Adrenal gland (tissue), 19 donors: ENCODE measurements at places on chromosomes 13 and 19. TPM values are rescaled to one million over a fixed set of nuclear protein-coding genes. Genes with fewer than 3 reads are reported as not detected.

ZNF136 gene
- total RNA-seq, result 5.8 TPM

MEIOSIN gene
- not detected for total RNA-seq

KLK4 gene
- 0.28 TPM for total RNA-seq

CEACAM16 gene
- total RNA-seq, result 0.27 TPM

DHDH gene
- not detected for total RNA-seq

SIGLEC10 gene
- 11.3 TPM for total RNA-seq

- H3K4me3 ChIP-seq, result peak overlapping the region; percentile 82
- peaks cover 24% of the 10 kb centered on the region for H3K4me1 ChIP-seq
- DNase-seq, result no peak
These were observed 595 bp downstream of the XAB2 start for GRCh38 chr19:7628589-7629311.

DNA sequence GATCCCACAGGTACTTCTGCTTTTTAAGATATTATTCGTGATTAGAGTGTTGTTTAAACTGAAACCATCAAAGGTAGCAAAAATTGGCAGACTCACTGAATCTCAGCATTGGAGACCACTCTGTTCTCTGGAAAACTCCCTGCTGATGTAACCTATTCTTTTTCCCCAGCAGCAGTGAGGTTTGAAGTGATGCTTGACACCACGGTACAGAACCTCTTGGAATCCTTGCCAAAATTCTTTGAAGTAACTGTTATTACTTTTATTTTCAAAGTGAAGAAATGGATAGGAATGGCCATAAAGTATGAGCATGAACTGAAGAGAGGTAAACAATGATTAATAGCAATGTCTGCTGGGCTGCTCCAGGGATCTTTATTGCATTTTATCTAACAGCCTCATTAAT, 66.4 kb upstream of the KL start:
- no peak overlapping the region for H3K4me3 ChIP-seq
- H3K36me3 ChIP-seq, result no peaks in the 10 kb centered on the region
- no peaks in the 10 kb centered on the region for H3K4me1 ChIP-seq

- peaks cover 24% of the 10 kb centered on the region for H3K4me1 ChIP-seq
- peak overlapping the region; percentile 90 for H3K27ac ChIP-seq
- no peaks in the 10 kb centered on the region for H3K36me3 ChIP-seq
- DNase-seq, result no peak
- H3K27me3 ChIP-seq, result no peaks in the 10 kb centered on the region
These were observed 2.2 kb downstream of the DCUN1D2 start for GRCh38 chr13:113488283-113488682.

DNA sequence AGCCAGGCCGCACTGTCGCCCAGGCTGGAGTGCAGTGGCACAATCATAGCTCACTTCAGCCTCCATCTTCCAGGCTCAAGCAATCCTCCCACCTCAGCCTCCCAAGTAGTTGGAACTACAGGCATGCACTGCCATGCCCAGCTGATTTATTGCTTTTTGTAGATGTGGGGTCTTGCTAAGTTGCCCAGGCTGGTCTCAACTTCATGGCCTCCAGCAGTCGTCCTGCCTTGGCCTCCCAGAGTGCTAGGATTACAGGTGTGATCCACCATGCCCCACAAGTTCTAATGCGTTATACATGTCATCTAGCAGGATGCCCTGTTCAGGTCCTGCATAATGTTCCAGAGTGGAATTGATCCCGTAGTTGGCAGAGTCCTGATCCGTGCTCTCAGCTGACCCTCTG, 4.6 kb downstream of the C19orf53 start:
- no peaks in the 10 kb centered on the region for H3K36me3 ChIP-seq
- no peak overlapping the region for H3K27ac ChIP-seq

DNA sequence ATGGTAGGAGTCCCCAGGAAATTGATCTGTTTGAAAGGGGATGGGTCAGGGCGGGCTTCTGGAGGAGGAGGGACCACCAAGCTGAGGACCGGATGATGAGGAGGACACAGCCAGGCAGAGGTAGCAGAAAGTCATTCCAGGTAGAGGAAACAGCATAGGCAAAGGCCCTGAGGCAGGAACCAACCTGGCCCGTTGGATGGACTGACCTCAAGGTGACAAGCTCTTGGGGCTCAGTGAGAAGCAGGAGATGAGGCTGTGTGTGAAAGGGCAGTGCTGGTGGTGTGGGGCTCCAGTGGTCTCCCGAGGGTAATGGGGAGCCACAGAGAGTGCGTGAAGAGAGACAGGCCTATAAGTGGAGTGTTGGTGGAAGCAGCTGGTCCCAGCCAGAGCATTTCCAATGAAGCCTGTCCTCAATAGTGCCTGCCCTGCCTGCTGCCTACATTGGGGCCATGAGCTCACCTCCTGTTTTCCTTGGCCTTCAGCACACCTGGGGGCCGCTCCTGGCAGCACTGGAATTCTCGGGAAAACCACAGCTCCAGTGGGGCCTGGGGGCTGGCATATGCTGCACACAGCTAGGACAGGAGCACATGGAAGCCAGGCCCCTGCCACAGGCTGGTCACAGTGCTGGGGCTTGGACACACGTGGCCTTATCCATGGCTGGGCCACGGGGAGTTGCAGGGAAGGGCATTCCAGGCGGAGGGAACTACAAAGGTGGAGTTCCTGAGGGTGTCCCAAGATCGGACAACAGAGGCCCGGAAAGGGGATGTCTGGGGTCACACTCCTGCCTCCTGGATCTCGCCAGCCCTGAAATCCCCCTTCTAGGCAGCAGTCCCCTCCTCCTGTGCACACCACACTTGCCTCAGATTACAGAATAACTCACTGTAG, 2.3 kb upstream of the COMP start:
- no peaks in the 10 kb centered on the region for H3K36me3 ChIP-seq
- no peak overlapping the region for H3K4me3 ChIP-seq
- peaks cover 3% of the 10 kb centered on the region for H3K4me1 ChIP-seq
- H3K27ac ChIP-seq, result no peak overlapping the region
- peaks cover 55% of the 10 kb centered on the region for H3K27me3 ChIP-seq

GRCh38 chr13:80814541-80814940, 473.6 kb upstream of the SPRY2 start:
- no peaks in the 10 kb centered on the region for H3K36me3 ChIP-seq
- no peak overlapping the region for H3K4me3 ChIP-seq
- no peak overlapping the region for H3K27ac ChIP-seq
- no peak for DNase-seq
- H3K27me3 ChIP-seq, result no peaks in the 10 kb centered on the region
- H3K4me1 ChIP-seq, result no peaks in the 10 kb centered on the region

- DNase-seq, result peak; percentile 80
- peaks cover 24% of the 10 kb centered on the region for H3K27me3 ChIP-seq
These were observed 1.1 kb upstream of the MYBPC2 start for GRCh38 chr19:50431343-50432220.

GRCh38 chr19:39053276-39054090, 21.1 kb upstream of the FBXO27 start:
- no peaks in the 10 kb centered on the region for H3K4me1 ChIP-seq
- H3K27me3 ChIP-seq, result no peaks in the 10 kb centered on the region
- H3K27ac ChIP-seq, result no peak overlapping the region

- no peak for DNase-seq
- no peaks in the 10 kb centered on the region for H3K36me3 ChIP-seq
- no peaks in the 10 kb centered on the region for H3K27me3 ChIP-seq
These were observed 4.5 kb downstream of the GPR108 start for GRCh38 chr19:6732803-6733337.
